ENCODE measurements at places on chromosomes 7 and 10. TPM values are rescaled to one million over a fixed set of nuclear protein-coding genes. Genes with fewer than 3 reads are reported as not detected.

CALML3 gene
- total RNA-seq, result not detected

GRCh38 chr10:75335191-75335590 is 66.4 kb downstream of the ZNF503 start:
- H3K4me3 ChIP-seq, result no peak overlapping the region
- H3K27ac ChIP-seq, result no peak overlapping the region
- H3K4me1 ChIP-seq, result no peaks in the 10 kb centered on the region
- no peaks in the 10 kb centered on the region for H3K36me3 ChIP-seq
- DNase-seq, result no peak

GRCh38 chr7:7569081-7569527 is 2.4 kb downstream of the MIOS start:
- no peak overlapping the region for H3K27ac ChIP-seq
- H3K27me3 ChIP-seq, result no peaks in the 10 kb centered on the region
- peaks cover 30% of the 10 kb centered on the region for H3K4me1 ChIP-seq
- H3K36me3 ChIP-seq, result peaks cover 34% of the 10 kb centered on the region

AZGP1 gene
- total RNA-seq, result not detected

Data from SJSA1 (cell line).